ENCODE measurements at places on chromosomes 13 and 19.

- no peak for DNase-seq
Measured at GRCh38 chr13:100811024-100811865, 136.7 kb upstream of the TMTC4 start.

- DNase-seq: peak; percentile 78
Measured at GRCh38 chr19:47247308-47247990, 8.9 kb upstream of the CCDC9 start.

DNA sequence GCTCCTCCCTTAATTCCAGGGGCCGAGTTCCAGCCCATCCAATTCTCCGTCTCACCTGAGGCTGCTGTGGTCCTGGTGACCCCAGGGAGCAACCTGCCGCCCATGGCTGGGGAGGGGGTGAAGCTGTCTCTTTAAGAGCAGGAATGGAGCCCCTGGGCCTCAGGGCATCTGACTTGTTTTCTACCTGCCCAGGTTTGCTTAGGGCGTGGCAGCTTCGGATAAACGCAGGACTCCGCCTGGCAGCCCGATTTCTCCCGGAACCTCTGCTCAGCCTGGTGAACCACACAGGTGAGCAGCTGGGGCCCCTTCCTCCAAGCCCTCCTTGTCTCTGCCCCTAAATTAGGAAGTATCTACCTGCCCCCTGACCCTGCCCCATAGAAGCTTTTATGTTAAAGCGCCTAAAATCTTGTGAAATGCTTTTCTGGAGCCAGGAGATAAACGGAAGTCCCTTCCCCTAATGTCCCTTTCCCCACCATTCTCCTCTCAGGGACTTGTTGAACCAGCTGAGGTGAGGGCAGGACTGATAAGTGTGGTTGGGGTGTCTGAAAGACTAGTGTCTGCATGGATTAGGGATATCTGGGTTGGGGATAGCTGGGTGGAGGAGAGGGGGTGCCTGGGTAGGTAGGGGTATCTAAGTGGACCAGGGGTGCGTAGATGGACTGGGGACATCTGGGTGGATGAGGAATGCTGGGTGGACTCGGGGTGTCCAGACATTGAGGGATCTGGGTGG is 614 bp downstream of the FXYD3 start:
- no peak for DNase-seq

DNA sequence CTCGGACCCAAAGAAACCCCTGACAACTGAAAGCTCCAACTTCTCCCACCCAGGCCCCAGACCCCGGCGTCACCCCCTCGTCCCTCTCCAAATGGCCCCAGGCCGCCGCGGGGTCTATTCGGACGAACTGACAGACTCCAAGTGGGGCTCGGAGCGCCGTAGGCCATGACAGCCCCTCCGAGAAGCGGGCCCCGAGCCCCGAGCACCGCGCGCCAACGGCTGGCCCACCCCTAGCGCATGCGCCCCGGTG is 360 bp downstream of the DDX39A start:
- peak; percentile 85 for DNase-seq

GRCh38 chr13:100824366-100824765 is 149.8 kb upstream of the TMTC4 start:
- DNase-seq: no peak

DNA sequence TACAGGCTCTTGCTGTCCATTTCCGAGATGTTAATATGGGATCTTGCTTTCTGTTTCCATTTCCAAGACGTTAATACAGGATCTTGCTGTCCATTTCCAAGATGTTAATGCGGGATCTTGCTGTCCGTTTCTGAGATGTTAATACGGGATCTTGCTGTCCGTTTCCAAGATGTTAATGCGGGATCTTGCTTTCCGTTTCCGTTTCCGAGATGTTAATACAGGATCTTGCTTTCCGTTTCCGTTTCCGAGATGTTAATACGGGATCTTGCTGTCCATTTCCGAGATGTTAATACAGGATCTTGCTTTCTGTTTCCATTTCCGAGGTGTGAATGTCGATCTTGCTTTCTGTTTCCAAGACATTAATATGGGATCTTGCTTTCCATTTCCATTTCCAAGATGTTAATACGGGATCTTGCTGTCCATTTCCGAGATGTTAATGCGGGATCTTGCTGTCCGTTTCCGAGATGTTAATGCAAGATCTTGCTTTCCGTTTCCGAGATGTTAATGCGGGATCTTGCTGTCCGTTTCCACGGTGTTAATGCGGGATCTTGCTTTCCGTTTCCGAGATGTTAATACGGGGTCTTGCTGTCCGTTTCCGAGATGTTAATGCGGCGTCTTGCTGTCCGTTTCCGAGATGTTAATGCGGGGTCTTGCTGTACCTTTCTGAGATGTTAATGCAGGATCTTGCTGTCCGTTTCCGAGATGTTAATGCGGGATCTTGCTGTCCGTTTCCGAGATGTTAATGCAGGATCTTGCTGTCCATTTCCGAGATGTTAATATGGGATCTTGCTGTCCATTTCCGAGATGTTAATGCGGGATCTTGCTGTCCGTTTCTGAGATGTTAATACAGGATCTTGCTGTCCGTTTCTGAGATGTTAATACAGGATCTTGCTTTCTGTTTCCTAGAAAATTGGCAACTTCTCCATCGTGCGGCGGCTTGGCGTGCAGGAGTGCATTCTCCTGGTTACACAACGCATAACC is 38.3 kb downstream of the PEX11G start:
- DNase-seq: no peak

- DNase-seq: peak; percentile 97
Measured at GRCh38 chr13:44435142-44435918, 61.7 kb downstream of the SERP2 start.

- no peak for DNase-seq
Measured at GRCh38 chr13:93903909-93904308, 575.6 kb downstream of the DCT start.

DNA sequence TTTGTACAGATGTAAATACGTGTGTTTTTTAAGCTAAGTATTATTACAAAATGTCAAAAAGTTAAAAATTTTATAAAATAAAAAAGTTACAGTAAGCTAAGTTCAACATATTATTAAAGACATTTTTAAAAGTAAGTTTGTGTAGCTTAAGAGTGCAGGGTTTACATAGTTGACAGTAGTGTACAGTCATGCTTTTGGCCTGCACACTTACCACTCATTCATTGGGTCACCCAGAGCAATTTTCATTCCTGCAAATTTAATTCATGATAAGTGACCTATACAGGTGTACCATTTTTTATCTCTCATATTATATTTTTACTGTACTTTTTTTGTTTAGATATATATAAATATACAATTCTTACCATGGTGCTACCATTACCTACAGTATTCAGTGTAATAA is 769.9 kb upstream of the SLITRK6 start:
- DNase-seq: no peak

DNA sequence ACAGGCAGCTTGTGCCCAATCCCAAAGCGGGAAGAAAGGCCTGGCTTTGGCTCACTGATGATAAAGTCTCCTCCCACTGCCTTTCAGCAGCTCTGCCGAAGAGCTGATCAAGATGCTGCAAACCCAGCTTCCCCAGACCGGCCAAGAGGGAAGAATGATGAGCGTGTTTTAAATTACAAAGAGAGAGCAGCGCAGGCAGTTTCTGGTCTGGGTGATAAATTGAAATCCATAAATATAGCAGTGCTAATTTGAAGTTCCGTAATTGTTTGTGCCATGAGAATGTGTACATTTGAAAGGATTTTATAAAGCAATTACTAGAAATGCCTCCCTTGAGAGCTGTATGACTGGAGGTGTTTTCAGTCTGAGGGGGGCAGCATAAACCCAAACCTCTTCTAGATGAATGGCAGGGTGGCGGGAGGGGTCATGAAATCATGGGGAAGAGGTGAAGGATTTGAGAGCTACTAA is 171.8 kb downstream of the STK24 start:
- no peak for DNase-seq

DNA sequence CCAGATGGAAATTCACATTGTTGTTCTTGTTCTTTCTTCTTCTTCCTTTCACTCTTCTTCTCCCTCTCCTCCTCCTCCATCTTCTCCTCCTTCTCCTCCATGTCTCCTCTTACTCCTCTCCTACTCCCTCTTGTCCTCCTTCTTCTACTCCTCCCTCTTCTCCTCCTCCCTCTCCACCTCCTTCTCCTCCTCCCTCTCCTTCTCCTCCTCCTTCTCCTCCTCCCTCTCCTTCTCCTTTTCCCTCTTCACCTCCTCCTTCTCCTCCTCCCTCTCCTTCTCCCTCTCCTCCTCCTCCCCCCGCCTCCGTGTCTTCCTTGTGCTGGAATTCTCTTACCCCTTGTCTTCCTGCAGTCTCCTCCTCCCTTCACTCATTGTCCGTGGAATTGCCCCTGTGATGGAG is 18.4 kb downstream of the CABP5 start:
- DNase-seq: no peak

DNA sequence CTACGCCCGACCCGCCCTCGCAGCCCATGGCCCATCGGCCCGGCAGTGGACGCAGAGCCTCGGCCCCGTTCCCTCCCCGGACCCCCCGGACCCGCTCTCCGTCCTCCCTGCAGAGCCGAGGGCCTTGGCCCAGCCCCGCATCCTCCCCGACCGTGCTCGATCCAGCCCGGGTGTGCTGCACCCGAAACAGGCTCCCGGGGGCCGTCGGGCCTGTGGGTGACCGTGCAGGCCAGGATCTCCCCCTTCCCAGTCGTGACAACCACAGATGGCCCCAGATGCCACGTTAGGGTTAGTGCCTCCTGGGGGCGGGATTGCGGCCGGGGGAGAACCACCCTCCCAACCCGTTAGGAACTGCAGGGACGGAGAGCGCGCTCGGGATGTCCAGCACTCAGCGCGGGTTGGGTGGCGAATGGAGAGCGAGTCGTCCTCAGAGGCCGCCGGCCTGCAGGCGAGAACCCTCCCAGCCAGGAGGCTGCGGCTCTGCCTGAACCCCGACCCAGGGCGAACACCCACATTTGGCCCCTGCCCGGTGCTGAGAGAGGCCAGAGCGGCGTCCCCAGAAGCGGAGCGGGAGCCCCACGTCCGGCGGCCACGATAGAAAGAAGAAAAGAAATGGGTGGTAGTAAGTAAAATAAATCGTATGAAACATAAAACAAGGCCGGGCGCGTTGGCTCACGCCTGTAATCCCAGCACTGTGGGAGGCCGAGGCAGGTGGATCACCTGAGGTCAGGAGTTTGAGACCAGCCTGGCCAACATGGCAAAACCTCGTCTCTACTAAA is 6.7 kb upstream of the MADCAM1 start:
- peak; percentile 48 for DNase-seq
